ENCODE measurements at places on chromosomes 4 and X.
A peak's percentile ranks its signal among the peaks of the same experiment; 100 is the strongest.

GRCh38 chrX:17933856-17934255 is 72.8 kb upstream of the RAI2 start:
- no peak for DNase-seq

DNA sequence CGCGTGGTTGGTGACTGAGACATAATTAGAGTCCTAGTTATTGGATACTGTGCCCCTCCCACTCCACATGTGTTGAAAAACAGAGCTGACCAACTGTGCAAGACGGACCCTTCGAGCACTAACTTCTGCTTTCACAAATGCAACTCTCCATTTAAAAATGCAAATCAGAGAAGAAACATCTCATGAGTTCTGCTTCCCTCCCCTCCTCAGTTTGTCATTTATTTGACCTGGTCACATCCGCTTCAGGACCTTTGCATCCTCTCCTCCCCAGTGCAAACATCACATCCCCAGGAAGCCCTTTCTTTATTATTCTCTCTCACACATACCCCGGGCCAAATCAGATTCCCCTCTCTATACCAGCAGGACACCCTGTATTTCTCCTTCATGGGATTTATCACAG is 38.1 kb upstream of the NOCT start:
- no peak for DNase-seq

DNA sequence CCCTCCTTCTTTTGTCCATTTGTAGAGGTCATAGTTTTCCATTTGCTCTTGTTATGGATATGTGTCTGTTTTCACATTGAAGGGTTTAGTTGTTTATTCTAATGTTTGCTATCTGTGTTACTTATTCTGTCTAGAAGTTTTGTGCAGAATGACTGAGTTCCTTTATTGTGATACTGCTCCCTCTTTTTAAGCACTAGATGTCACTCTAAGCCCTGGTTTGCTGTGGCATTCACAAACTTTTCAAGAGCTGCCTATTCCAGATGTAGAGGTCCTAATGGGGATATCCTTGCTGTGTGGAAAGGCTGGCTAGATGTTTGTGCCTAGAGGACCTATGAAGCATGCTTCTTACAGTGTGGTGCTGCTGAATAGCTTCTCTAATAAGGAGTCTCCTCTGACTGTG is 338.6 kb downstream of the SPIN4 start:
- no peak for DNase-seq

DNA sequence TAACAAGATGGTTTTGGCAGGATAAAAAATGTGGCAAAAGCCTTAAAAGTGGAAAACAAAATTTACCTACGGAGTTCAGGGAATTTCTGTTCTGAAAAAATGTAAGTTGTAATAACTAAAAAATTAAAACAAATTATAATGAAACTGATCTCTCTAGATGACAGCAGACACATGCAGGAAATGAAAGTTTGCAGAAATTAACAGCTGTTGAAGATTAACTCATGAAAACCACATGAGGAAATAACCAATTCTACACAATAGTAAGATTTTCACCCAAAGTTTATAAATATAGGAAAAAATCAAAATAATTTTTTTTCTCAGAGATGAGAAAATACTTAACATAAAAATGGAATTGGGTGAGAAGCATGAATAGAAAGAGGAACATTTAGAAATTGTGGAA is 47.5 kb upstream of the UGT2B15 start:
- no peak for DNase-seq

GRCh38 chrX:152177052-152177451 is 38.7 kb upstream of the MAGEA10 start:
- DNase-seq: no peak

DNA sequence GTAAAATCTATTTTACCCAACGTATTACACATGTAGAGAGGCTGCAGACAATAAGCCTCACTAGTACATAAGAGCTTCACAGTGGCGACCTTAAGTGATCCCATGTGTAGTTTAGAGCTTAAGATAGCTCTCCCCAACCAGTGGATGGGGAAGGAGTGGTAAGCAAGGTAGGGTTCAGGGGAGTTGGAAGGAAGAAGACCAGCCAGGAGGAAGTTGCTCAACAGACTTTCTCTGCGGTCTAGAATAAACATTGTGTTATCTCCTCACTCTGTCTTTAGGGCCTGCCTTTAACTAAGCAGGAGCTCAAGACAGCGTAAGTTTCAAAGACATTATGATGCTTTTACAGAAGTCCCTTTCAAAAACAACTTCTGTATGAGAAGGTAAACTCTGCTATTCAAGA is 16.8 kb downstream of the MEPE start:
- DNase-seq: no peak

DNA sequence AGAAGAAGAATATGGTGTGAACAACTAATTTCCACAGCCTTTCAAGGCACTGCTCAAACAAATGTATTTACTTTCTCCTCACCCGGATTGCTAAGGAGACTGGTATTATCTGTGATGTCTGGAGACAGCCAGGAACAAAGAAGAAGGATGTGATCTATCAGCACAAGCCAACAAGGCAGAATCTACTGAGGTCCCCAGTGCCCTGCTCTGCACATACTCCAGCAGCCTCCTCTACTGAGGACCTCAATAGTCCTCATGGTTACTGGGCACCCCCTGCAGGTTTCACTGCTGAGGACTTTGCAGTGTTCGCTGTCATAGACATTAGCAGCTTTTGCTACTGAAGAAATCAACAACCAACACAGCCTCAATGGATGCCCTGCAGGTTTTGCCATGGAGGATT is 930.1 kb downstream of the ADGRL3 start:
- no peak for DNase-seq

DNA sequence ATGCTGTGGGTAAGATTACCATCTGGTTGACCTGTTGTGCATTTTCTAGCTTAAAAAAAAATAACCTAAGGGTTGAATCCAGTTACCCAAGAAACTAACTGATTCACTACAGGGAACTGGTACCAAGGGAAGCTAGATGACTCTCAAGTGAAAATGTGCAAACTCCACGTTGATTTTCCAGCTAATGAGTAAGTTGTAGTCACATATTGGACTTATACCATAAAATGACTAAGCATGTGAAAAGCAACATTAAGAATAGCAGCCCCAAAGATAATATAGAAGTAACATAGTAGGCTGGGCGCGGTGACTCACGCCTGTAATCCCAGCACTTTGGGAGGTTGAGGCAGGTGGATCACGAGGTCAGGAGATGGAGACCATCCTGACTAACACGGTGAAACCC is 270.9 kb downstream of the SPRY1 start:
- DNase-seq: no peak

DNA sequence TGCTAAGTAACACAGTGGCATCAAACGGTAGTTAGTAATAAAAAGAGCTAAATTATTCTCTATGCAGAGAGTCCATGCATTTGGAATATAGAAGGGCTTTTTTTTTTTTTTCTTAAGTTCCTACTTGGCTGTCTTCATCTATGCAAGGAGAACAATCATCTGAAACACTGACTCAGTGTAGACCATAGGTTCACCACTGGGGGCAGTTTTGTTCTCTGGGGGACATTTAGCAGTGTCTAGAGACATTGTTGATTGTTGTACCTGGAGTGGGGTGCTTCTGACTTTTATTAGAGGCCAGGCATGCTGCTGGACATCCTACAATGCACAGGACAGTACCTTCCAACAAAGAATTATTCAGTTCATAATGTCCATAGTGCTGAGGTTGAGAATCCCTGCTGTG is 41.2 kb downstream of the TMA16 start:
- DNase-seq: no peak

GRCh38 chrX:108246304-108246954 is 154.9 kb downstream of the ATG4A start:
- no peak for DNase-seq

DNA sequence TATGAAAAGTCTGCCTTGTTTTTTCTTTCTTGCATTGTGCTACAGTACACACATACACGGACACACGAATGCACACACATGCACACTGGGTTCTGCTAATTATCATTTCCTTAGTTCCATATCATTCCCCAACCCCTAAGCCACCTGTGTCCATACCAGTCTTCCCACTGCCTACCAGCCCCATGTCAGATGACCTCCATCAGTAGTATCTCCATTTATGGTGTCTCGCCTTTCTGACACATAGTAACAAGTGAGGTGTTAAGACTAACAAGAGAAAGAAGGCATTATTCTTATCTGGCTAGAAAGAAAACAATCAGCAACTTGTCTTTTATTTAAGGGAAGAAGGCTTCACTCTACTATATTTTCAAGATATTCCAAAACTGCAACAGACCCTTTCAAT is 67.1 kb downstream of the SNCA start:
- DNase-seq: no peak

- peak; percentile 76 for DNase-seq
Observed at GRCh38 chr4:10664408-10664807, 20.2 kb downstream of the CLNK start.

- DNase-seq: no peak
Observed at GRCh38 chr4:41832961-41833360, 84.4 kb upstream of the PHOX2B start.

DNA sequence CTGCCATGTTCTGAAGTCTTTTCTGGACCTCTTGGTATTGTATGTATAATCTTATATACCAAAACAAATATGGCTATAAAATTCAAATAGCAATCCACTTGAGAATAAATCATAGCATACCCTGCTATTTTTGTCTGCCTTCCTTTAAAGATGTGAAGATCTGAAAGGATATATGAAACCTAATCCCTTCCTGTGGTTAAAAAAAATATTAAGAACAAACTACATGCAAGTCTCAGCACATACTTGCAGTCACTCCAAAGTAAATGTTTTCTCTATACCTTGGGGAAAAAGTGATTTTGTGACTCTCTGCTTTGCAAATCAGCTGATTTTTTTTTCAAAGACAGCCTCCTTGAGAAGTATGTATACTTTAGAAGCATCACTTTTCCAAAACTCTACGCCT is 322.9 kb downstream of the ANKRD50 start:
- peak; percentile 21 for DNase-seq

- no peak for DNase-seq
Observed at GRCh38 chr4:126860308-126860707, 772.4 kb upstream of the INTU start.

DNA sequence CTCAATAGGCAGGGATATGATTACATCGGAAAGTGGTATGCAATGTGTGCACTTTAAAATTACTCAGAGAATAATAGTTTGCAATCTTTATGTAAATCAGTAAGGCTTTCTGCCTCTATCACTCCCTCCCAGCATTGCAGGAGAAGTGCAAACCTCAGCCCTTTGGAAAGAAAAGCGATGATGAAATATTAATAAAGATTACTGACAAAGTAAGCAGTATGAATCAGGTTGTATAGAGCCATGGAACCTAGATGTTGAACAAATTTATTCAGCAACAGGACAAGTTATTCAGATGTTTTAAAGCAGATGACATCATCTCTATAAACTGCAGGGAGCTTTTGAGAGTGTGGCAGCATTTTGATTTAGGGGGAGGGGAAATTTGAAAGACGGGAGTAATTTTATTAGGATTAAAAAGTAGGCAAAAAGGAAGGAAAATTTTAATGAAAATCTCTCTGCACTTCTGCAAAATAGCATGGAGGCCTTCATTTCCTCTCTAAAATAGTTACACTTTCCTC is 631.7 kb upstream of the GRIA3 start:
- DNase-seq: no peak

DNA sequence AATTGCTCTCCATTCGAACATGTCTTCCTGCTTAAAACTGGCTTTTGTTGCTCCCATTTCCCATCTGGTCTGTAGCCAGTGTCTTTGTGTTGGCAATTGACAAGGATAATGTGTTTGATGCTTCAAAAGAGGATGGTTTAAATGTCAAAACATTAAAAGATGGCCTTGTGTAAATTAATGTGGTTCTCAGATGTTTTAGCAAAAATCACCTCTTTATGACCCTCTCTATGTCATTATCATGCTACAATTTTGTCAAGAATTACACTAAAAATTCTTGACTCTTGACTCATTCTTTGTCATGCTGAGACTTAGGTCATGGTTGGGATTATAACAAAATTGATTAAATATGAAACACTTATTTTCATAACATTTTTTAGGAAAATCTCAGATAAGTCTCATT is 47.4 kb downstream of the TMEM131L start:
- DNase-seq: peak; percentile 10

- DNase-seq: no peak
Observed at GRCh38 chrX:108447303-108447702, 7.7 kb downstream of the COL4A5 start.

- no peak for DNase-seq
Observed at GRCh38 chr4:183434666-183435190, 9.7 kb upstream of the CDKN2AIP start.

- no peak for DNase-seq
Observed at GRCh38 chr4:111632641-111633151, 512.6 kb upstream of the FAM241A start.

DNA sequence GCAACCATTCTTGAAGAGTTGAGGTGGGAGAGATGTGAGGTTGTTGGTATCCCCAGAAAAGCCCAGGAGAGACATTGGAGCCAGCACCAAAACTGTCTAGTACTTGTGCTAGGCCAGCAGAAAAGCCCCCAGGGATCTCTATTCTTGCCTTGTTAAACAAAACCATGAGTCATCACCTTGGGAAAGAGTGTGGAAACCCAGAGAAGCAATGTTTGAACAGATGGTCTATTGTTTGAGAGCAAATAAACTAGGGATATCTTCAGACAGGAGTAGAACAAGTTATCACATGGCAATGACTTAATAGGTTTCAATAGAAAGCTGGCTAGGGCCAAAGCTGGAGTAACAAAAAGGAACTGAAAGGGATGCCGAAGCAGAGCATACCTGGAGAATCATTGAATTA is 195.7 kb upstream of the CASK start:
- peak; percentile 66 for DNase-seq

DNA sequence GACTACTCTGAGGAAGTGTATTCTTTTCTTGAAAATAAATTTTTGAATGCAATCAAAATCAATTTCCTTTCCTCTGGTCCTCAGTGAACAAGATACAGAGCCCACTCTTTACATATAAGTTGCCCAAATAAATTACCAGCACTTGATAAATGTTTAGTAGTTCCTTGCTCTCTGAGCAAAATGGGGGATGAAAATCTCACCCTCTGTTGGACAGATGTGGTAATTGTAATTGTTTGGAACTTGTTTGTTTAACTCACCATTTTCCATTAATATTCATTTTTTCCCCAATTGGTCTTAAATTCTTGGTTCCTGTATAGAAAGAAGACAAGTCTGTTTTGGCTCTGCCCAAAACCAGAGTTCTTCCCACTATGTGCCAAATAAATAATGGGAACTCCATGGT is 146.3 kb downstream of the LDB2 start:
- no peak for DNase-seq

GRCh38 chr4:61896634-61897033 is 696.5 kb downstream of the ADGRL3 start:
- no peak for DNase-seq

- no peak for DNase-seq
Observed at GRCh38 chr4:111837761-111838160, 307.5 kb upstream of the FAM241A start.

- DNase-seq: no peak
Observed at GRCh38 chr4:5469861-5470260, 238.5 kb downstream of the EVC2 start.

DNA sequence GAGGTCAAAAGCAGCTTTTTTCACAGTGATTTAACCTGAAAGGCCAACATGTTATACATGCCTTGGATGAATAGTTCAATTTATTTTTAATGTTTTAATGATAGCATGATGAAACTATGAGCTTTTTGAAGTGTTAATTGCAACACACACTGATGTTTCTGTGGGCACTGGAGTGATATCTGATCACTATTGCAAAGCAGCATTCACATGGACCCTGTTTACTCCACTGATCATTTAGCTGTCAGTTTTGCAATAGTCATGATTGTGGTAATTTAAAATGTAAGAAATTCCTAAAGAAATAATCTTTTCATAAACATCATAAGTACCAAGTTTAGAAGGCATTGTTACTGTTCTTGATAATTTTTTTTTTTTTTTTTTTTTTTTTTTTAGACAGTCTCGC is 74.1 kb downstream of the ARSJ start:
- no peak for DNase-seq

All from myocyte (in vitro differentiated cells).